ENCODE measurements at places on chromosomes 4 and X.

- no peak for DNase-seq
Measured at GRCh38 chr4:8006471-8006870, 66.8 kb upstream of the AFAP1 start.

- no peak for DNase-seq
Measured at GRCh38 chrX:124216396-124217115, 115.9 kb upstream of the TEX13D start.

- no peak for DNase-seq
Measured at GRCh38 chr4:108788731-108789130, 25.9 kb upstream of the ETNPPL start.

DNA sequence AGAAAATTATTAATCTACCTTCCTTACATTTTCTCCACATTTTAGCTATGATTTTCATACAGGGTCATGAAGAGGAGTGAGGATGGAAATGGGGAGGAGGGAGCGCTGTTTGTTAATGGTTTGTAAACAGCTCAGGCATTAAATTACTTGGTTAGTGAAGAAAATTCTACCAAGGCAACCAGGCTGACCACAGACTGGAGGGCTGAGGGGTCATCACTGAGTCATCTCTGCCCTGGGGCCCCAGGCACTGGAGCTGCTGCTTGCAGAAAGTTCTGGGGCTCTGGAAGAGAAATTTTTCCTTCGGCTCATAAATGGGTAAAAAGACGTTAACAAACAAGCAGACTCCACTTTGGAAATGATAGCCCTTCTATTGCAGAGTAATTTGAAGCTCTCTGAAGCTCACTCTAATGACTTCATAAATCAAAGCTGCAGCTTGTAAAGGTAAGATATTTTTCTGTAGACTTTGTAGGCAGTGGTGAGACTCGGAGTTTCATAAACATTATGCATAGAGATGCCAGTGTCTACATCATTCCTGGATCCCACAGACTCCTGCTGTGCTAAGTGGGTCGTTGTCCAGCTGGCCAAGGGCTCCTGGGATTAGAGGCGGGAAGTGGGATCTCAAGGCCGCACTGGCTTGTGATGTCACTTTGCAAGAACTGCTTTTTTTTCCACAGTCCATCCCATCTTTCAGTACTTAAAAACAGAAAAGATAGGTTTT lies 159.6 kb downstream of the PTTG2 start:
- DNase-seq, result no peak

DNA sequence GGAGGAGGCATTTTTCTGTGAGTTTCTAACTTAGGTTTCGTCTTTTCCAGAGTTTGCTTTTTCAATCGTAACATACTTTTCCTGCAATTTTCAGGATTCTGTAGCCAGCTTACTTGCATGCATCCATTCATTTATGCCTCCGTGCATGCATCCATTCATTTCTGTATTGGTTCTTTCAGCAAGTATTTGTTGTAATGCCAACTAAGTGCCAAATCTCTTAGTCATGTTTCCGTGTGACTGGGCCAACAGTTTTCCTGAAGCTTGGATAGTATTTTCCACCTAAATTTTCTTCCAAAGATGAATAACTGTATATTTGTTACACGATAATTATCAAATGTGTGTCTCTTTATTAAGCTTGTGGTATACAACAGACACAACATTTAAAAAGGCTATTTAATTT lies 41.5 kb downstream of the CBLL2 start:
- DNase-seq, result no peak

DNA sequence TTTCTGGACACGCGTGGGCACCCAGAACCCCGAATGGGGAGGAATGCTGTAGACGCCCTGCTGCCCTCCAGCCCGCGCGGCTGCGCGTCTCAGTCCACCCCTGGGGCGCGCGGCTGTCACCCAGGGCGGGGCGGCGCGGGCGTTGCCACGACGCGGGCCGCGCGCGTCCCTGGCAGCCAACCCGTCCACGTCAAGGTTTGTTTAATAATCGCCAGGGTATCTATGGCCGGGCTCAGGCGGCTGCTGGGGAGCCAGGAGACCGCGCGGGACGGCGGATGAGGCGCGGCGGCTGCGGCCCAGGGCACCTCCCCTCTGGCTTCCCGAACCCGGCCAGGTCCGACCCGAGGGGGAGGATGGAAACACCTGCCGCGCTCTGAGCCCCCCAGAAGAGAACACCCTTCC lies at the start of gene SPATA18:
Gene SPATA18, plus strand, starts transcription at position 92 of the 402 bp plus-strand sequence. CDS start 401 bp downstream, outside the sequence.
- no peak for DNase-seq

GRCh38 chr4:12844141-12844540 lies 640.0 kb downstream of the RAB28 start:
- DNase-seq, result no peak

All from Jurkat, Clone E6-1 (cell line).